ENCODE measurements at places on chromosomes 12 and 14.

DNA sequence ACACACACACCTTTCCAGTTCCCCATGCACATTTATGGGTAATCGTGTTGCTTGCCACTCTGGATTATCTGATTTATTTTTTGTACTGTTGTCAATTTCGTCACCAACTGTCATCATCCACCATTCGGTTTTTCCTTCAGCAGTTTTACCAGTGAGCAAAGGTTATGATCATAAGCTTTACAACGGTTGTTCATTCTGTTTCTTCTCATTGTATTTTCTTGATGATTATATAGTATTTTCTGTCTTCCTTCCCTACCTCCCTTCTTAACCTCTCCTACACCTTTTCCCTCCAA, 680 bp downstream of the NECAP1 start:
- no peak for DNase-seq

GRCh38 chr14:52355016-52355431, 40.9 kb downstream of the PTGER2 start:
- no peak for DNase-seq

GRCh38 chr14:30988509-30988908, 36.9 kb upstream of the AP4S1 start:
- no peak for DNase-seq

DNA sequence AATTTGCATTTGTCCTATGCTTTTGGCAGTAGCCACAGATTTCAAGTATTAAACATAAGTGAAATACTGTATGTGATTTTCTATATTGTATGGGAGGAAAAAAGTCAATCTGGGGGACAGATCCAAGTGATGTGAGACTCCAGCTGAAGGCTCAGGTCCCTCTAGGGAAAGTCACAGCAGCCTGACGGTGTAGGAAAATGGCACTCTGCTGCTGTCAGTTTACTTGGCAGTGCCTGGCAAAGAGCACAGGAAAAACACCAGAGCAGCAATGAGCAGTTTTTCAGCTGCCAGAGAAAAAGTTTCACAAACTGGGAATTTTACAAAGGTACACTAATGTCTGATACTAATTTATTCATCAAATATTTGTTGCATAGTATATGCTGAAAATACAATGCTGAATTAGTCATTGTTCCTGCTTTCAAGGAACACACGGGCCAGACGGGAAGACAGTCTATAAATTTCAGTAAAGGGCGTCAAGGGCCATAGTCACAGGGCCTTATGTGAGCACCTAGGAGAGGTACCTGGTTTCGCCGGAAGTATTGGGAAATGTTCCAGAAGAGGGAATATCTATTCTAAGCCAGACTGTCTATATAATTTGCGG, 66.2 kb upstream of the SLC38A2 start:
- DNase-seq = no peak

- peak; percentile 69 for DNase-seq
These were observed 406 bp downstream of the PARP2 start for GRCh38 chr14:20343862-20344220.

DNA sequence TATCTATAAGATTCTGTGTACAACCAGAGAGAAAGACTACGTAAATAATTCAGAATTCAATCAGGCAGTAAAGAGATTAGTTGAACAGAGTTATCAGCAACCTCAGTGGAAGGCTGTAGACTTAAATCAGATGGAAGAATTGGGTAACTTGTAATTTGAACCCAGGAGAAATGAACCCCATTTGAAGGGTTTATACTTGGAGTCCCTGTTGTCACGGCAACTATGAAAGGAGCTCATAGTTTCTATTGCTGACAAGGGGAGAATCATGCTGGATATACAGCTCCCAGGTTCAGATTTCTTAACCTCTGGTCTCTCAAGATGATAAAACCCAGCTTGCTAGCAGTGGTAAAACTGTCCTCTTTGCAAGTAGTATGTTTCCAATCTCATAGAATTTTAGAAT, 54.4 kb upstream of the BMP4 start:
- peak; percentile 32 for DNase-seq

DNA sequence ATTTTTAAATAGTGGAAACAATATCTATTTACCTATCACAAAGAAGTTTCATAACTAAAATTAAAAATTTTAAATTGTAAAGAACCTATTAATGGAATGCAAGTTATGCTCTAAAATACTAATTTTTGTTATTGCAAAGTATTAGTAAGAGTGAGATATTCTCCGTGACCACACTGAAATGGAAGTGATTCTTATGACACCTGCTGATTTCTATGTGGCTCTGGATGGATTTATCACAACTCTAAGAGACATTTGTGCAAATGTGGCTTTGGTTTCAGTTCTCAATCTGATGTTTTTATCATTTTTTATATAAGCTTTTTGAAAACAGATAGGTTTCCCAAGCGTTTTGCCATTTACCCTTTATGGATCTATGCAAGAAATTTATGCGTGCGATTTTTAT, 497.8 kb downstream of the NAV3 start:
- no peak for DNase-seq

- no peak for DNase-seq
These were observed 6.7 kb downstream of the RIMBP2 start for GRCh38 chr12:130709151-130709970.

DNA sequence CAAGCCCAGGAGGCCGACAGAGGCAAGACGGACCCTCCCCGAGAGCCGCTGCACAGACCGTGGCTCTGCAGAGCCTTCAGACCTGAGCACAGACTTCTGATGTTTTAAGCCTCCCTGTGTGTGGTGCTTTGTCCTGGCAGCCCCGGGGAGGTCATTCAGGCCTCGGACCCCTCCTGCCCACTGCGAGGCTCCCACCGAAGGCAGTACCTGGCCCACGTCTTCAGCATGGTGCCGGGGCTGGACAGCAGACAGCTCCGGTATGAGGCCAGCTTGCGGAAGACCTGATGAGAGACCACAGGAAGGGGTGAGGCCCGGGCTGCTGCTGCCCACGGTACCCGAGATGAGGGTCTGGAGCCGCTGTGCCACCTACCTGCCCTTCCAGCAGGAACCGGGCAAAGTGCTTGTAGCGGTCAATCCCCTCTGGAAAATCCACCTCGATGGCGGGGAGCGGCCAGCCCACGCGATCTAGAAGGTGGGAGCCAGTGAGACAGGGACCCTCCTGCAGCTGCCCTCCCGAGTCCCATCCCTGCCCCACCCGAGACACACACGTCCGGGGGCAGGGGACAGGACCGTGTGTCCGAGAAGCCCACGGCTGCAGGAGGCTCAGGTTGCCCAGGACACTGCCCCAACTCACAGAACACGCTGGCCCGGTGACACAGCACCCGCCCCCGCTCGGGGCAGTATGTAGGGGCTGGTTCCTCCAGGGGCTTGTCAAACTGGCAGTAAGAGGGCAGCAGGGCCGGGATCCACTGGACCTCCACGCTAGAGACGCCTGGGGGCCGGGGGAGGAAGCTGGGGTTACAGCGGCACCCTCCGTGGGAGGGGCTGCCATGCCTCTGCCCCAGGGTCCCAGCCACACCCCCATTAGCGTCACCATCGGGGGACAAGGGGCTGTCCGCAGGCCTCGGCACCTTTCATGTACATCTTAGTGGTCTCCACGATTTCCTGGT, 35.6 kb upstream of the UBC start:
- DNase-seq = no peak

DNA sequence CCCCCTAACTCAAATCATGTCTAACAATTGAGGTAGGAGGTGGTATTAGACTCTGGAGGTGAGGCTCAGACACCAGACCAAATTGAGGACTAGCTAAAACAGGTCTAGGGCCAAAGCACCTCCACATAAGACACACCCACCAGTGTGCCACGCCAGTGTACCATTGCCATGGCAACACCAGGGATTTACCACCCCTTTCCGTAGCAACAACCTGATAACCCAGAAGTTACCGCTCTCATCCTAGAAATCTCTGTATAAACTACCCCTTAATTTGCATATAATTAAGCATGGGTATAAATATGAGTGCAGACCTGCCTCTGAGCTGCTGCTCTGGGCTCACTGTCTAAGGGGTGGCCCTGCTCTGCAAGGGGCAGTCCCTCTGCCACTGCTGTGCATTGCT, 57.4 kb upstream of the PPP2R5C start:
- no peak for DNase-seq

DNA sequence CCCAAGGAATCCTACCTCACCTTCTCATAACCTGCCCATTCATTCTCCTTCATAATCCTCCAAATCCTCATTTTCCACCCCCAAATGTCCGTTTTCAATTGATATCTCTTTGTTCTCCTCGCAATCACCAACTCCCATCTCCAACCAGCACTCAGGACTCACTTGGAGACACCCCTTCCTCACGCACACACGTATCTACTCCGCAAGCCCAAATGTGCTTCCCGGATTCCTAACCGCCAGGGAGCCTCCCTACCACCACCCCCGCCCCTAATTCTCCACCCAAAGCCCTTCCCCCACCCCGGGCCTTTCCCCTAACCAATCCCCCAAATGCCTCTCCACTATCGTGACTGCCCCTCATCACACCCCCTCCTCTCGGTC, 304 bp downstream of the KCTD10 start:
- no peak for DNase-seq

GRCh38 chr14:40003773-40004172, 571.5 kb upstream of the FBXO33 start:
- DNase-seq = peak; percentile 97

GRCh38 chr12:12474931-12475795, 87.5 kb downstream of the DUSP16 start:
- DNase-seq = no peak

Measured in DMS79 (cell line).